ENCODE measurements at places on chromosomes 5 and 9.

- DNase-seq: no peak
These were observed 44.9 kb upstream of the RAPGEF6 start for GRCh38 chr5:131679911-131680310.

GRCh38 chr9:105114964-105115728 is 129.3 kb upstream of the SLC44A1 start:
- DNase-seq: no peak

GRCh38 chr5:16456103-16456832 is 9.3 kb downstream of the ZNF622 start:
- no peak for DNase-seq

DNA sequence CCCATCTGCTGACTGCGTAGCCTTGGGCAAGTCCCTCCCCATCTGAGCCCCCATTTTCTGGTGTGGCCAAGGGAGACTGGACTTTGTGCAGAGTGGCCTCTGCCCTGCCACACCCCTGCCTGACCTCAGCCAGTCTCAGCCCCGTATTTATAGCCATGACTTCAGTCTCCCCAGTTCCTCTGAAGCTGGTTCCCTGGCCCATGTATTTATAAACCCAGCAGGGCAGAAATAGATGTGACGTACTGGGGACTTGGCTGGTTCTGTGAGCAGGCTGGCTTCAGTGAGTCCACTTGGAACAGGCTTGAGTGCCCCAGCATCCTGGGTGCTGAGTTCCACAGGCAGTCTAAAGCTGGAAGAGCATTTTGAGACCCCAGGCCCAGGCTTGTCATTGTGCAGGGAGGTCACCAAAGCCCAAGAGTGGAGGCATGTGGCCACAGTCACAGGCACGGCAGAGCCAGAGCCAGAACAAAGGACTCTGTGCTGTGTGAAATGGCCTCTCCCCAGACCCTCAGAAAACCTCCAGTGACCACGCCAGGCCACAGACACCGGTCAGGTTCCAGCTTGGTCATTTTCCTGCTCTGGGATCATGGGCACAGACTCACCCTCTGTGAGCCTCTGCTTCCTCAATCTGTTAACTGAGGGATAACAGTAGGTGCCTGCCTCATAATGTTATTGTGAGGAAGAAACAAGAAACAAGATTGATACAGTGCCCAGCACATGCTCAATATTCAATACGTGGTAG is 30.4 kb upstream of the SYNPO start:
- no peak for DNase-seq

GRCh38 chr9:96293498-96294158 is 8.3 kb downstream of the HSD17B3 start:
- DNase-seq: no peak

- no peak for DNase-seq
These were observed 24.0 kb upstream of the SRFBP1 start for GRCh38 chr5:121937762-121938161.

DNA sequence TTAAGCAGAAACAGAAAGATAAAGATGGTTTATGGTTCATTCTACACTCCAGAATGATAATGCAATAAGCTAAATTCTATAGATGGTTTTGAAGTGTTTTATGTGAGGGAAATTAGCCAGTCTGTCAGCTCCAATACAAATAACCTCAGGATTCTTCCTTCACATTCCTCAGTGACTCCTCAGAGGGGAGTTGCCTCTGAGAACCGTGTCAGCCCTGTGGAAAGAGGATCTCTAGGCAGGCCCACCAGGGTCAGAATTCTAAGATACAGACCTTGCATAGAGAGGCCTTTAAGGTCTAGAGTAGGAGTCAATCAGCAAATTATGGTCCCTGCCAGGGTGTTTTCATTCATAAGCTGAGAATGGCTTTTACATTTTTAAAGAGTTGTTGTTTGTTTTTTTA is 26.6 kb downstream of the RUSC2 start:
- no peak for DNase-seq

DNA sequence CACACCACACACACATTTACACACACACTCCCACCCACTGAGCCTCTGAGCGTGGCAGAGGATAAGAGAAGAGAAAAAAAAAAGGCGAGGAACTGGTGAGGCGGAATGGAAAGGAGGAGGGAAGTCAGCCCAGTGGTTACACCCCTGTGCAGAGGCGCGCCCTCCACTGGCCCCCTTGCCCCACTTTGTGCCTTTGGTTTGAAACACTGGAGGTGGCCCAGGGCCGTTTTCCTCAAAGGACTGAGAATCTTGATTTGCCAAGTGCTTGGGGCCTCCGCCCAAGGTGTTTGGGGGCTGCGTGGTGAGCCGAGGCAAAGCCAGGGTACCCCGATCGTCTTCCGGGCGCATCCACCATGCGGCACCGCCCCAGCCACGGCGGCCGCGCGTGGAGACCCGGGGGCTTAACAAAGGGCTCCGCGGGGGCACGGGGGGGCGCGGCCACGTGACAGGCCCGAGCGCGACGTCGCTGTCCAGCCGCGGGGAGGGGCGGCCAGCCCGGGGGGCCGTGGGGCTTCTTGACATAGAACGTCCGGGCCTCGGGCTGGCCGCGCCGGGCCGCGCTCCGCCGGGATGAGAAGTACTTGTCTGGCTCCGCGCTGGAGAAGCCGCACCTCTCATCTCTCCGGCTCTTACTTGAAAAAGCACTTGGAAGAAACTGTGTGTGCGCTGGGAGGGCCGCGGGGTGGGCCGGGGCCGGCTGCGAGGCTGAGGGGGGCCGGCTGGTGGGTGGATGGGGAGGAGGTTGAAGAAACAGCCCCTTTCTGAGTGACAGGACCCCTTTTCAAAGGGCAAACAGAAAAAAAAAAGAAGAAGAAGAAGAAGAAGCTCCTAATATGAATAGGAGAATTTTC is 21.0 kb downstream of the NR2F1 start:
- DNase-seq: no peak
